ENCODE measurements at places on chromosomes 3 and 15. TPM values are rescaled to one million over a fixed set of nuclear protein-coding genes. Genes with fewer than 3 reads are reported as not detected.

Gene MYRIP
- total RNA-seq = 1.9 TPM

- DNase-seq = no peak
Observed at GRCh38 chr3:14241716-14242115, 63.1 kb downstream of the LSM3 start.

- no peak for DNase-seq
Observed at GRCh38 chr15:38193496-38193895, 59.1 kb upstream of the SPRED1 start.

DNA sequence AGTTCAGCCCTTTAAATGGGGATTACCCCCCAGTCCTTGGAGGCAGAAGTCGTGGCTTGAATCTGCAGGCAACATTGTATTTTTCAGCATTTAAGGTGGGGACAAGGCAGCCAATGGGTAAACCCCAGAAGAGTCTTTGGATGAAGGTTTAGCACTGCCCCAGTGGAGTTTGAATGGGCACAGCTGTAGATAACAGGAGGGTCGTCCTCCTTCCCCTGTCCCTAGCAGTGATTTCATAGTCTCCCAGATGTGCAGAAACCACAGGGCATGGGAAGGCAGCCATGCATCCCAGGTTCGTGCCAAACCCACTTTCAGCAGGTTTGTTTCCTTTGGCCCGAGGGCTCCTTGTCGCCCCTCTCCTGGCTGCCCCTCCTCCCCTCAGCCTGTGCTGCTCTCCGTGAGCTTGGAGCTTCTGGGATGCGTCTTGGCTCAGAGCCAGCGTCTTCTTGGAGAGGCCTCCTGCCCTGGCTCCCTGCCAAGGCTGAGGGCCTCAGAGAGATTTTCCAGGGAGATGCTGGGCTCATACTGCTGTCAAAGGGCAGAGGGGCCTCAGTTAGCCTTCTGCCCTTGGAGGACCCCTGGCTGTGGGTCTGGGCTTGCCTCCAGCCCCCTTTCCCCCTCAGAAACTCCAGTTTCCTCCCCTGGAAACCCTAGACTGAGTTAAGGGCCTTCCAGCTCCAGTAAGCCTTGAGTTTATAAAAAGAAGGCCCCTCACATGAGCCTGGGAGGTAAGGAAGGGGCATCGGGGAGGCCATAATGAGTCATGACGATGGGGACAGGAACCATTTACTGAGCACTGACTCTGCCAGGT lies 48.9 kb upstream of the POLG start:
- peak; percentile 86 for DNase-seq

GRCh38 chr15:87735522-87735921 lies 521.0 kb downstream of the NTRK3 start:
- no peak for DNase-seq

Gene LRRC2
- 0.10 TPM for total RNA-seq

Gene BRPF1
- 7.0 TPM for total RNA-seq

DNA sequence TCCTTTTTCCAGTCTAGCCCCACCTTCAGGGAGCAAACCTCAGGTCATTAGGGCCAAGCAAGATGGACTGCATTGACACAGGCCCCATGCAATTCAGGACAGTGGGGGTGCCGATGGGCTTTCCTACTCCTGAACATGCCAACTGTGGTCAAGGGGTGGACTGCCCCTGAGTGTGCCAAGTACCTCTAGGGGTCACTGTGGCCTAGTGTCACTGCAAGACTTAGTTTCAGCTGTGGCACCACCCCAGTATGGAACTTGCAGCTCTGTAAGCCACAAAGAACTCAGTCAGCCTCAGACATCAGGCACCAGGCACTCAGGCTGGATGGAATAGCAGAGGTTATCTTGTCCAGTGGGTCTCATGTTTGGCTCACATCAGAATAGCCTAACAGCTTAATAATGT lies 32.3 kb downstream of the EXOG start:
- DNase-seq = no peak

- DNase-seq = no peak
Observed at GRCh38 chr3:147672035-147672434, 262.9 kb downstream of the ZIC1 start.

DNA sequence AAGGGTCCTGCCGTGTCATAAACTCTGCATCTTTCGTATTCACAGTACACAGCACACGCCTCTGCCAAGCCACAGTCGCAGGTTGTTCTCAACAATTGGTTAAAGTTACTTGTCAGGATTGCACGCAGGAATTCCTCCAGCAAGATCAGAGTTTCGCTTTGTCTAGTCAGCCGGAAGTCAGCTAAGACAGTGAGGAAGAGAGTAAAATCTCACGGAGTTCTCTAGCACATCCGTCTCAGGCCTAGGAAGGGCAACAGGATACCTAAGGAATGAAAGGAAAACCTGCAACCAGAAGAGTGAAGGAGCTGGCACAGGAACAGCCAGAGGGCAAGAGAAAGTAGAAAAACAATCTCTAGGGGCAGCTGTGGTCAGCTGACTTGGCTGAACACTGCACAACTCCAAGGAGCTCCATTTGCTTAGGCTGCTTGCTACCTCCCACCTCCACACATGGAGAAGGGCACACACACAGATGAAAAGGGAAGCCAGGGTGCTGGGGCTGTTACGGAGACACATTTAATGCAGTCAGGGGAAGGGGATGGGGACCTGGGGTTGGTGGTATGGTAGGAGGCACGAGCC lies 23.7 kb downstream of the RORA start:
- peak; percentile 10 for DNase-seq

Gene CDHR4
- total RNA-seq = 0.10 TPM

DNA sequence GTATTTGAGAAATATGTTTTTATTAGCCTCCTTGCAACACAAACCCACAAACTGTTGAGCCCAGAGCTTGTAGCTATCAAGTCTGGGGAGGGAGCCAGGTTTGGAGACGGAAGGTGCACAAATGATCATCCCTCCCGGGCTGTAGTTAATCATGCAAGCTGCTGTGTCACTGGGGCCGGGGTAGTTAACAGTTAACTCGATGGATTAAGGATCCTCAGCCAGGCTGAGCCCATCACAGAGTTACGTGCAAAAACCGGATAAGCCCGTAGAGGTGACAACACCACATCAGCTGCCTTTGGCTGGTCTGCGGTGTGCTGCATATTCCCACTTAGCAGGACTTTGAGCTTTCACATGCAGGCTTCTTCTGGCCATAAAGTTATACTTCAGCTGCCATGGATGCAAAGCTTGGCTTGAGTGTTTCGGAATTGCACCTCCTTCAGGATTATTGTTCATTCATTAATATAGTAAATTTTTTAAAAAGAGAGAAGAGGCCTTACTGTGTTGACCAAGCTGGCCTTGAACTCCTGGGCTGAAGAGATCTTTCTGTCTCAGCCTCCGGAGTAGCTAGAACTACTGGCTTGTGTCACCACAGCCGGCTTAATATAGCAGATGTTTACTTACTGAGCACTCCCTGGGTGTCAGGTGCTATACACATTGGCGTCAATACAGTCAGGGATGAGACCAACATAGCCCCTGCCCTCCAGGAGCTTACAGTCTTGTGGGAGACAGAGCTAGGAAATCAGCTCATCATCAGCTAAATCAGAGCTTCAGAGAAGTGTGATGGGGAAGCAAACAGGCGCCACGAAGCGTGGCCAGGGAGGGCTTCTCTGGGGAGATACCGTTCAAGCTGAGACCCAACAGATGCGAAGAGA lies 226.8 kb upstream of the BHLHE40 start:
- peak; percentile 50 for DNase-seq

DNA sequence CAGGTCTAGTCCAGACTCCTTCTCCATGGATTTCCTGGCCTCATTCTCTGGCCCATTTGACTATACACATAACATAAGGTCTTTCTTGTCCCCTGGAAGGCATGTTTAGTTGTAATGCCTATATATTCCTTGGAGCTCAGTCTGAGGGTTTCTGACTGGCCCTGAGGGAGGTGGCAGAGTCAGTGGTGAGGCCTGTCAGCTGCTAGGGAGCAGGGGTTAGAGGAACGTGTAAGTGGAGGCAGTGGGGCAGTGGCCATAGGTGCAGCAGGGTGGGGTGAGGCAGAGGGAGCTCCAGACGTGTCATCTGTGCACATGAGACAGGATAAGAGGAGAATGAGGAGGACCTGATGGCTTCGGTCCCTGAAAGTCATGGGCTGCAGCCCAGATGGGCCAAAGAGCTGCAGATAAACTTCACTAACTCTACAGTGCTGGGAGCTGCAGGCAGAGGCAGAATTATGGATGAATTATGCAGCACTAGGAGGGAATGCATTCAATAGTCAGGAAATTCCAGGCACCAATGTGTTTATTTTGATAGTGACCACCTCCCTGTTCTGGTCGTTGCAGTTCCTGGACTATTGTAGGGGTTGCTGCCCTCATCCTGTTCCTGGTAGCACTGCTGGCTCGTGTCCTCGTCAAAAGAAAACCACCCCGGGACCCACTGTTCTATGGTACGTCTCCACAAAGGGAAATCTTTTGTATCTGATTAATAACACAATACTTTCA lies 4.9 kb downstream of the TM6SF1 start:
- DNase-seq = peak; percentile 65

Gene DLG1
- 21.3 TPM for total RNA-seq

- DNase-seq = no peak
Observed at GRCh38 chr3:187982142-187982541, 171.8 kb upstream of the LPP start.

DNA sequence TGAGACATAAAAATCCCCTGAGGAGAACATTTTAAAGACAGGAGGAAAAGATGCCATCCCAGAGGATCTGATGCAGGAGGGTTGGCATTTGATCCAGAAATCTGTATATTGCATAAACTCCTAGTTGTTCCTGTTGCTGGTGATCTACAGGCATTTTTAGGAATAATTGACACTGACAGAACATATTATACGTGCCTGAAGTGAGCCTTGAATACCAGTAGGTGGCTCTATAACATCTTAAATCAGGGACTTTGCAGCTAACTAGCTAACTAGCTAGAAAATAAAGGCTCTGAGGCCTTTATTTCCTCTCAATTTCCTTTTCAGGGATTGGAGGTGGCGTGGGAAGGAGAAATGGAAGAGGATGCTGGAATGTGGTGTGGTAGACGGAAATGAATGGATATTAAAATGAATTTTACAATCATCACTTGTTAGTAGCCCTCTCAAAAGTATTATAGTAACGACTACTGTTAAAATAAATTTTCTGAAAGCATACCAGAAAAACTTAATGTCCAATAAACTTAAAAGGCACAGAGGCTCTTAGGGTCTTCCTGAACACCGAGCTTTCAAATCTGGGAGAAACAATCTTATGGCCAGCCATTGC lies 73.8 kb upstream of the ZBED2 start:
- no peak for DNase-seq

Gene DNAH12
- not detected for total RNA-seq

- peak; percentile 82 for DNase-seq
Observed at GRCh38 chr3:5017925-5018531, 38.8 kb downstream of the BHLHE40 start.

- no peak for DNase-seq
Observed at GRCh38 chr15:96038131-96038530, 292.4 kb upstream of the NR2F2 start.
